ENCODE measurements at places on chromosomes 16 and 17. TPM values are rescaled to one million over a fixed set of nuclear protein-coding genes. Genes with fewer than 3 reads are reported as not detected.
A peak's percentile ranks its signal among the peaks of the same experiment; 100 is the strongest.

ABCA6 gene
- 14.9 TPM for total RNA-seq

DNA sequence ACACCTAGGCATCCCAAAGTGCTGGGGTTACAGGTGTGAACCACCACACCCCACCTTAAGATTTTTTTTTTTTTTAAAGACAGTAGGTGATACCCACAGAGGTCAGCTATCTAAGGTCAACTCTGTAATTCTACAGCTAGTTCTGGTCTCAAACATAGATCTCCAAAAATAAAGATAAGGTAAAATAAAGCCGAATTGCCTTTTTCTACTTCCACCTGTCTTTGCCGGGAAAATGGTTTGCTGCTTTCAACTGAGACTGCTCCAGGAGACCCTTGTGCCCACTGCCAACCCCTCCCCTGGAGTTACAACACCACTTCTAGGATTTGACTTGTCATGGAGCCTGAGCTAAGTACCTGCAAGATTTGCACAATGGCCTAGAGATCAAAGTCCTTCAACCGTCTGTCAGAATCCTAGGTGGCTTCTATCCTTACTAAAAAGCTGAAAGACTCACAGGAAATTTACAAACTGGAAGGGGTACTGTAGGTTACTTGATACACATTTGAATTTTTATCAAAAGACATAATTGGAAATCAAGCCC, 4.7 kb upstream of the CNOT1 start:
- DNase-seq = no peak

DNA sequence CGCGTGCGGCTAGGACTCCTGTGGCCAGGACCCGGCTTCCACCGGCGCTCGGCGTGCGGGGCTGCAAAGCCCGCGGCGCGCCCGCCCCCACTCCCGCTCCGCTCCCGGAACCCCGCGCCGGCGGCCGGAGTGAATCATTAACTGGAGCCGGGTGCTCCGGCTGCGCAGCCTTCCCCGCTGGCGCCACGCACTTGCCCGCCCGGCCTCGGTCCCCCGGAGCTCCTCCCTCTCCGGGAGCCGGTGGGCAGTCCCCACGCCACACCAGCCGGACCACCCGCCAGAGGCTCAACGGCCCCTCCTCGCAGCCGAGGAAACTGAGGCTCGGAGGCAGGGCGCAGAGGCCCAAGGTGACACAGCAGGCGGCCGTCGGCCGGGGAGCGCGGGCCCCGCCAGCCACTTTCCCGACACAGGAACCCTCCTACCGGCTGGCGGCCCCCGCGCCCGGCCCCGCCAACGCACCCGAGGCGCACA, 580 bp downstream of the BCAR1 start:
- no peak for DNase-seq

DNA sequence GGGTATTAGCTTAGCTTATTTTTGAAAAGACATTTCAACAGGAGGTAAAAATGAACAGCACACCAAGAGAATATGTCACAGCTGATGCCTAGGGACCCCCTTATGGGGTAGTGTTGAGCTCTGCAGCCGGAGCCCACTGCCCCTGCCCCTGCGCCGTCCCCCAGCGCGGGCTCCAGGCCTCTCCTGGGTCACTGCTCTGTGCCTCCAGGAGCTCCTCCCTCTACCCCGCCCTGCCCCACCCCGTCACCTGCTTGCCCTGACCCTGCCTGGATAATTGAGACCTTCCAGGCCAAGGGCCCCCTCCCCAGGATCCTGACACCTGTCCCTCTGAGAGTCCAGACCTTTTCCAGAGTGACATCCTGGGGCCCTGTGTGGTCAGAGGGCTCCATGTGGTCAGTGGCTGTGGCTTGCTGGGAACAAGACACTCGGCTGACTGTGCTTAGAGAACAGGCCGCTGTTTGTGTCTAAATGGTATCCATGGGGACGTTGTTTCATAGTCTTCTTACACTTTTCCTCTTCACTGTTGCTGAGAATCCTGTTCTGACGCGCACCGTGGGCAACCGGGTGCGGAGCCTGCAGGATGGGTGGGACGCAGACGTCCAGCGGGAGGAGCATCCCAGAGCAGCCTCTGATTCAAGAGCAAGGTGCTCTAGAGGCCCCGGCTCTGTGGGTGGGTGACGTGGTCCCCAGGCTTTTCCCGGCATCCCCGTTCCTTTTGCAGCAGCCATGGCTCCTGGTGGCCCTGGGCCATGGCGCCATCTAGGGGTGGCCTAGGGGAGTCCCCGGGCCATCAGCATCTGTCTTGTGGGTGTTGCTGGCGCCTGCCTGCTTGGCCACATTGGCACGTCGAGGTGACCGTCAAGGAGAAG, 20.0 kb upstream of the WFIKKN1 start:
- DNase-seq = no peak

DNA sequence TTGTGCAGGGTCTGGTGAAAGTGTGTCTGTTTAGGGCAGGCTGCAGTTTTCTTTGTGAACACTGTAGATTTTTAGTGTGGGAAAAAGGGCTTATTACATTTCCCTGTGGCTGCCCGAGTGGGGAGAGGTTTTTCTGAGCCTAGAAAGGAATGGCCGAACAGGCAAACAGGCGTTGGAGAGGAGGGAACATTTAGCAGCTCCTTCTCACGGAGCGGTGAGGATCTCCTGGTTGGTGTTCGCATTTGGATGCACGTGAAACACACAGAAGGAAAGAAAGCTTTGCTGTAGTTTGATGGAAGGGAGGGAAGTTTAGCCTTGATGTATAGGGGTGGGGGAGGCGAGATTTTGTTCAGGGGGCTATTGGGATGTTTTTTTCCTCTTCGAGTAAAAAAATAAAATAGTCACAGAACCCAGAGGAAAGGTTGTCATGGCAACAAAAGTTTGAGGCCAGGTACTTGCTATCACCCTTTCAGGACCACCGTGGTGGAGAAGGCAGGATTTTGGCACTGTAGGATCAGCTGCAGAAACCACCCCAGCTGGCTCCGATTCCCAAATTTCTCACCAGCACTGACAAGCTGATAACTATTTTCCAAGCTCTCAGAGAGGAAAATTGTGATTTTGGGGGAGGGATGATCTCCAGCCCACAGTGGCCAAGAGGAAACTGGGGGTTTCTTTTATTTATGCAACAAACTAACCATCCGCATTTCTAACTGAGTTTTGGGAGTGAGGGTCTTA, 3.5 kb downstream of the GSG1L start:
- DNase-seq = no peak

PERCC1 gene
- total RNA-seq = not detected

DNA sequence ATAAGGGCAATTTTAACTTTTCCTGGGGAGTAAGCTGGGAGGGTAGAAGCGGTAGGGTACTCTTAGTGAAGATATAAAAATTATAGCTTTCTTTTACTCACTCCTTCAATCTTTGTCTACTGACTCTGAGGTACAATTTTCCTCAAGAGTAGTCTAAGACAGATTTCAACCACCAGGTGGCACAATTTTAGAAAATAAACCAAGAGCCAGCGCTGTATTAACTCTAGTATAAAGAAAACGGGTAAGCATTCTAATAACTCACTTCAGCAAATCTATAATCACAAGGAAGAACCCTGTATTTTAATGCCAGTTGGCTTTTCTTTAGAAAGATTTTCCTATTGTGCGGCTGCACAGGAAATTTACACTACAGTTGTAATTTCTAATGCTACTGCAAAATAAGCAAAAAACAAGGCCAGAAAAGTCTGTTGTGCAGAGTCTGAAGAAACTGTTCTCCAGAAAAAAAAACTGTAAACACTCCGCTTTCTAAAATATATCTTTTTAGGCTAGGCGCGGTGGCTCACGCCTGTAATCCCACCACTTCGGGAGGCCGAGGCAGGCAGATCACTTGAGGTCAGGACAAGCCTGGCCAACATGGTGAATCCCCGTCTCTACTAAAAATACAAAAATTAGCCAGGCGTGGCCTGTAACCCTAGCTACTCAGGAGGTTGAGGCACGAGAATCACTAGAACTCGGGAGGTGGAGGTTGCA, 1.9 kb downstream of the CMC2 start:
- no peak for DNase-seq

EVPL gene
- 84.2 TPM for total RNA-seq

- DNase-seq = no peak
Measured at GRCh38 chr16:88346680-88347505, 35.9 kb upstream of the ZNF469 start.

GRCh38 chr16:16093628-16094332, 129.5 kb downstream of the ABCC6 start:
- DNase-seq = no peak

GRCh38 chr17:60352071-60352470, 39.9 kb downstream of the USP32 start:
- DNase-seq = no peak

GRCh38 chr16:5315914-5316313, 218.3 kb upstream of the EEF2KMT start:
- no peak for DNase-seq

DNA sequence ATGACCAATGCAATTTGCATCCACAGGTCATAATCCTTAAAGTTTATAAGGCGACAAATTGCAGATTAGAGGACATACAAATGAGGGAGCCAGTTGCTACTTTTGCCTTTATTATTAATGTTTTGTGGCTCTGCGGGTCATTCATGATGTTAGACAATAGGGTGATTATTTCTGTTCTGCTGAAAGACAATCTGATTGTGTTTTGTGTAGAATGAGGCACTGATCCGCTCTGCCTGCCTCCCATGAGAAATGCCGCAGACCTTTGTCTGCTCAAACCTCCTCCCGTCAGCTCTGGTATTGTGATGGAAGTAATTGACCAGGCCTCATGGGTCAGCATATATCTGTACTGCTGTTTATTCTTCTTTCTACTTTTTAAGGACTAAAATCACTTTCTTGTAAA, 224.9 kb downstream of the PRKCA start:
- no peak for DNase-seq

- no peak for DNase-seq
Measured at GRCh38 chr17:40516581-40517285, 15.3 kb upstream of the TNS4 start.

DNA sequence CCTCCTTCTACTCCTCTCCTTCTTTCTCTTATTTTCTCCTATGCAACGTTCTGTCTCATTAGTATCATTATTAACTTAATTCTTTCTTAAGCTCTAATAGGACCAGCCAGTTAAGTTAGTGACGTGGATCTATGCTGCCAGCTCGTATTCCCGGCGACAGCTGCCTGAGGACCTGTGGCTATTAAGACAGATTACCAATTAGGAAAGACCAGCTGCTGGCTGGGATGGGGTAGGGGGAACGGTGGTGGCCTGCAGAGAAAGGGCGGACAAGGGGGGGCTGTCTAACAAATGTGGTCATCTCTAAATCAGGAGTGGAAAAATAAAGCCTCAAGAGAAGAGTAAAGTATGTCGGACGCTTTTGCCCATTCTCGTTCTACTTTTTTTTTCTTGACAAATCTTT, 770 bp upstream of the MYH3 start:
- no peak for DNase-seq

DNA sequence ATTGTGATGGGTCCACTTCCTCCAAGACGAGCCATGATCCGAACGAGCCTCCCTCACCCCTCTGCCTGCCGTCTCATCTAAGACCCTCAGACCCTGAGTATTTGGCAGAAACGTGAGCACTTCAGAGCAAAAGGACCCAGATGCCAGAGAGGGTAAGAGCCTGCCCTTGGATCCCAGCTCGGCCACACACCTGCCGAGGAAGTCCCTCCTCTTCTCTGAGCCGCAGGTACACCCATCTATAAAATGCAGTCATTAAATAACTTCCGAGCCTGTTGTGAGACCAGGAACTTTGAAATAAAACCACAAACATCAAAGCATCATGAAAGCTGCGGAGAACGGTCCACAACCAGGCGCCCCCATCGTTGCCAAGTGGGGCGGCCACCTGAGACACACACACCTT, 64.8 kb upstream of the DOC2B start:
- no peak for DNase-seq

C16orf46 gene
- not detected for total RNA-seq

GRCh38 chr17:60134396-60135150, 15.2 kb upstream of the CA4 start:
- peak; percentile 42 for DNase-seq

TPPP3 gene
- 12.5 TPM for total RNA-seq

GRCh38 chr17:74070374-74070773, 133.1 kb upstream of the RPL38 start:
- no peak for DNase-seq

DNA sequence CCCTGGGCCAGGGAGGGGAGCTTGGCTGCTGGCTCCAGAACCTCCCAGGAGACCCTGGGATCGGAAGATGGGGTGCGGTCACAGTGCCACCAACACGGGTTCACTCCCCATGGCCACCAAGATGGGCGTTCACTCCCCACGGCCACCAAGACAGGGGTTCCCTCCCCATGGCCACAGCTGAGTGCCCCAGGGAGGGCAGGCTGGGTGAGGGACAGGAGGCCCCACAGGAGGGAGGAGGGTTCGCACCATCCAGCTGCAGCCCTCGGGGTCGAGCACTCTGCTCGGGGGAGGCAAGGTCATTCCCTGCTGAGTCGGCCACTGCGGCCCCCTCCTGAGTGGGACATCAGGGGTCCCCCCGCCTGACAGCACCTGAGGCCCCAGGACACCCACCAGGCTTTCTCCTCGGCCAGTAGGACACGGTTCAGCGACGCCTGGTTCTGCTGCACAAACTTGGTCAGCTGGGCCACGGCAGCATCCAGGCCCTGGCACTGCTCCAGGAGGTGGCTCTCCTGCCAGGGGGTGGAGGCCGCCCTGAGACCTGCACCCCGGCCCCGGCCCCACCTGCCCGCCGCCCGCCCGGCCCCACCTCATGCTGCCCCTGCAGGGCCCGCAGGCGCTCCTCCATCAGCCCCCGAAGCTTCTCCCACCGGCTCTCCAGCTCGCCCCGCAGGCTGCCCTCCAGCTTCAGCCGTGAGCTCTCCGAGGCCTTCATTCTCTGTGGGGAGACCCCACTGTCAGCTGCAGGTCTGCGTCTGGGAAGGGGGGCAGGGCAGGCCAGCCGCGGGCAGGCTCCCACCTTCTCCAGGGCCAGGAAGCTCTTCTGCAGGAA, 5.9 kb downstream of the CCDC154 start:
- no peak for DNase-seq

FSCN2 gene
- 4.2 TPM for total RNA-seq

NXPH3 gene
- total RNA-seq = 9.2 TPM

DNA sequence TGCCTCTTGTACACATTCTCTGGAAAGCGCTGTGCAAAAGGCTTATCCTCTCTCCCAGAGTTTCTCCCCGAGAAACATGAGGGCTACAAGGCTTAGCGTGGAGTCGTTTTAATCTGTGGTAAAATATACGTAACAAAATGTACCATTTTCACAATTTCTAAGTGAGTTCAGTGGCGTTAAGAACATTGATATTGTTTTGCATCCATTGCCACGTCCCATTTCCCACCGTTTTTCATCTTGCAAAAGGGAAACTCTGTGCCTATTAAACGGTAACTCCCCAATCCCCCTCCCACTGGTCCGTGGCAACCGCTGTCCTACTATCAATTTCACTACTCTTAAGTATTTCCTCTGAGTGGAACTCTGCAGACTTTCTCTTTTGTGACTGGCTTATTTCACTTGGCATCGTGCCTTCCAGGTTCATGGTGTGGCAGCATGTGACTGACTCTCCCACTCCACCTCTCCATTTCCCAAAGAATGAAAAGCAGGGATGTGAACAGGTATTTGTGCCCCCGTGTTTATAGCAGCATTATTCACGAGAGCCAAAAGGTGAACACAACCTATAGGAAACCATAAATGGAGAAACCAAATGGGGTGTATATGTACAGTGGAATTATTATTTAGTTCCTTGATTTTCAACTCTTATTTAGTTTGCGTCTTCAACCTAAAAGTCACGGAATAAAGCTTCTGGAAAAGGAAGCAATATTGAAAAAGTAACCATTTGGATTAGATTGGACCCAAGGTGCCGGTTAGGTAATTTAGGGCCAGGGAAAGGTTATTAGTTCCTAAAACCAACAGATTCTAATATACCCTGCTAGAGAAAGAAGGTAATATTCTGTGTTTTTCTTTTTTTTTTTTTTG, 1.1 kb upstream of the USP32 start:
- DNase-seq = peak; percentile 65

SLC16A13 gene
- 6.7 TPM for total RNA-seq

ABCC11 gene
- 1.7 TPM for total RNA-seq

- no peak for DNase-seq
Measured at GRCh38 chr16:72198771-72199201, 26.8 kb upstream of the PMFBP1 start.
